Stimulated activated CD8-positive, alpha-beta memory T cell treated with anti-CD3 and anti-CD28 coated beads, Interleukin-4, amount 100 ng/mL, for 1 hour (primary cell): ENCODE measurements at places on chromosomes 2 and 18.

- DNase-seq, result no peak
Observed at GRCh38 chr2:148875387-148876051, 492 bp downstream of the KIF5C start.

- no peak for DNase-seq
Observed at GRCh38 chr2:72982781-72983499, 65.6 kb downstream of the EMX1 start.

- DNase-seq, result no peak
Observed at GRCh38 chr2:241808051-241808720, 807 bp upstream of the NEU4 start.

DNA sequence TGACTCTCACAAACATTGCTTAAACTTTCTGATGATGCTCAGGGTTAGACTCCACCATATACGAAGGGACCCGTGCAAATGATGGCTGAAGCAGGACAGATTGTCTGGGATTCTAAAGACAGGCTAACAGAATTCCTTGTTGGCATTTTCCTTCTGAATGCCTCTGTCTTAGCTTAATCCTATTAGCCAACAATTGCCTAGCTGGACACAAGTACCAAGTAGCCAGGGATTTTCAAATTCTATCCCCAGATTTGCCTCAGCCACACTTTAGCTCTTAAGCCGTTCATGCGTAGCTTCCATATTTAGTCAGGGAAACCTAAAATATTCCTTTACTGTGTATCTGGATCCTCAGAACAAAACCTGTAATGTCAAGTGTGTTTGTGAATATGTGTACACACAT is 40.0 kb downstream of the COL4A3 start:
- DNase-seq, result no peak

- no peak for DNase-seq
Observed at GRCh38 chr2:74095632-74096031, 52.1 kb downstream of the BOLA3 start.

DNA sequence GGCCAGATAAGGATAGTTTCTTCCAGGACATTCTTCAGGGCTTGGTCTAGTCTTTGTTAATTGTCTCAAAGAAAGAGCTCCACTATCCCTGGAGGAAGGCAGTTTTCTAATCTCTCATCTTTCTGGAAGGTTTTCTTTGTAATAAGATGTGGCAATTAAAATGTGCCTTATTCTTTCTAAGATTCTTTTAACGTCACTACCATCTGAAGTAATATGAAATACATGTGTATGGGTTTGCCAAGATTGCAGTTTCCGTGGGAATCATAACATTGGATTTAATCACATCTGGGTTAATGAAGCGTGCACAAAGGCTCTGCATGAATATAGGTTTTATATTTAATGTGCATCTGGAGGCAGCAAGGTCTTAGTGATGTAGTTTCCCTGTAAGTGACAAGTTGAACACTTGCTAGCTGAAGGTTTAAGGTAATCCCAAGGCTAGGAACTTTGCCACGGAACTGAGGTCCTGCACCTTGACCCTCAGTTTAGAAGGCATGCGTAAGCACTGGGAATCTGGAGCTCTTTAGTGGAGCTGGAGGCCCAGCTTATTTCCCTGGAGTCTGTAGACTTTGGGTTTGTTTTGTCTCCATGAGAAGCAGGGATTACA is 25.7 kb downstream of the DIS3L2 start:
- no peak for DNase-seq

- DNase-seq, result no peak
Observed at GRCh38 chr2:42804338-42804737, 12.0 kb upstream of the HAAO start.

DNA sequence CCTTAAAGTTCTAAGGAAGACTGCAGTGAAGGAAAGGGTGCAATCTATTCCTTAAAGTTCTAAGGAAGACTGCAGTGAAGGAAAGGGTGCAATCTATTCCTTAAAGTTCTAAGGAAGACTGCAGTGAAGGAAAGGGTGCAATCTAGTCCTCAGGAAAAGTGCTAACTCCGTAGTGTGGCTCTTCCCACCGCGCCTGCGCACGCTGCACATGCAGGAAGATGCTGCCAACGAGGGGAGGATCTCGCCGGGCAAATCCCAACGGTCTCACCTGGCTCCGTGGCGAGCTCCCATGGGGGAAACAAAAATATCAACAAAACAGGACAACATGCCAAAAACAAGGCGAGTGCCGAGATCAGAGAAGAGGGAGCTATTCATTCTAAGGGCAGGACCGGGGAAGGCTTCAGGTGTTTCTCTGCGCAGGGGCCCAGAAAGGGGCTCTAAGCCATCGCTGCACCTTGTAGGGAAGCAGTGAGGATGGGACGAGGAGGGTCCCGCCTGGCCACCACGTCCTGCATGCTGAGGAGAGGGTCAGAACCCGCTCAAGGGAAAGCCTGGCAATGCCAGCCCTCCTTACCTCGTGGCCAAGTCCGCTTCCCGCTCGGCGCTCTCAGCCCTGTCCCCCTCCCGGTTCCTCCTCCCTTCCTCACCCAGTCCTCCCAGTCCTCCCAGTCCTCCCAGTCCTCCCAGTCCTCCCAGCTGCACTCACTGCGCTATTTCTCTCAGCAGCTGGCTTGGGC is 24.5 kb downstream of the TIMM21 start:
- no peak for DNase-seq
